ENCODE measurements at places on chromosomes 2 and 18.

- no peak for DNase-seq
These were observed 729.5 kb upstream of the LRRTM4 start for GRCh38 chr2:78251708-78252107.

DNA sequence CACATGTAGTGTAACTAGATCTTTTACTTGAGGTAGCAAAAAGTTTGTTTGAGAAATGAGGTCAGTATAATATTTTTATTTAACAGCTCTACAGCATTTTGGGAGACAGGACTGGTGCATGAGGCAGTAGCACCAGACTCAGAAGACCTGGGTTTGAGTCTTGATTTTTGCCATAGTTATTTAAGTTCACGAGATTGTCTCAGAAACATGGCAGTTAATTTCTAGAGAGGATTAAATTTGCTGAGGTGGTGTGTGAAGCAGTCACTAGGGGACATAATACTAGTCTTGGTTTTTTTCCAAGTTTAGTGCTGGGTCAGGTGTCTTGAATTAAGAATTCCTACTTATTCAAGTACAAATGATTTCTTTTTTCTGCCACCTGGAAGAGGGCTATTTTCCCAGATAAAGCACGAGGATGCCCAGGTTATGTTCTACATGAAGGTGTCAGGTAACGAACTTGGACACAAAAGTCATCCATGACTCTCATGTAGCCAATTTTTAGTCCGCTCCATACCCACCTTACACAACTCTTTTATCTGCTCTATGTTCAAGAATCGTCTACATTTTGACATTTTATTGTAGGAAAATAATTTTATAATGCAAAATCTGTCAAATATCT, 1.4 kb downstream of the MARCHF7 start:
- no peak for DNase-seq

DNA sequence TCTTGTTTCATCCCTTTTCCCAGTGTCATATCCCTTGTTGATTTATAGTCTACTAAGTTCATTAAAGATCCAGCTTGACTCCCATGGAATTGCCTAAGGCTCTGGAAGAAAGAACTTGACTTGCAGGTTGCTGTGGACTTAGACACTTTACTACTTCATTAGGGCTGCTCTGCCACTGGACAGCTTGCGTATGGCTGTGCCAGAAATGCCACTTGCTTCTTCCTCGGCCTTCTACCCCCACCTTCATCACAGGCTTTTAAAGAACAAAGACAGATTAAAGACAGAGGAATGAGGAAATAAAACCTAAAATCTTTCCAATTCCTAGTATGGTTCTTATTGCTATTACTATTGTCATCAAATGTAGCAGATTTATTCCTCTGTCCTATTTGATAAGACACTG, 591.7 kb downstream of the BCL11A start:
- no peak for DNase-seq

GRCh38 chr2:198036029-198036879, 231.9 kb downstream of the PLCL1 start:
- DNase-seq: no peak

DNA sequence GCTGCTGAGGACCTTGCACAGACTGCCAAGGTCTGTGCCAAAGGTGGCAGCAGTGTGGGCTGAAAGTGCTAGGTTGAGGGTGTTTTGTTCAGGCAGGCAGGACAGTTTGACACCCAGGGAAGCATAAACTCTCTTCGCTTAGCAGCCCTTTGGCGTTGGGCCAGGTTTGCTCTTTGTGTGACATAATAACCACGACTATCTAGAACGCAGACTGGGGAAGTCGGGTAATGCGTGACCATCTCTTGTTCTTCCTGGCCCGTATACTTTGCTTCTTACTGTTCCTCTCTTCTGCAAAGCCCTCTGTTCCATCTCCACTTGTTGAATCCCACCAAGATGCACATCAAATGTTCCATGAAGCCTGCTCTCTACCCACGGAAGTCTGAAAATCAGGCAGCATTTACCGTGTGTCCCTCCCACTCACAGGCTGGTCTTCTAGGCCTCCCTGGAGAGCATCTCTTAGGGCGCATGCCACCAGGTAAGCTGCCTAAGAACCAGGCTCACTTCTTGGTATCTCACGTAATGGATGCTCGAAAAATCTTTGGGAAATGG, 96.7 kb upstream of the LMAN1 start:
- no peak for DNase-seq

- no peak for DNase-seq
These were observed 243.7 kb upstream of the PXDN start for GRCh38 chr2:1988049-1988448.

GRCh38 chr18:7577706-7578105, 10.6 kb downstream of the PTPRM start:
- DNase-seq: no peak

- DNase-seq: no peak
These were observed 79.3 kb upstream of the IGFBP5 start for GRCh38 chr2:216774620-216775019.

DNA sequence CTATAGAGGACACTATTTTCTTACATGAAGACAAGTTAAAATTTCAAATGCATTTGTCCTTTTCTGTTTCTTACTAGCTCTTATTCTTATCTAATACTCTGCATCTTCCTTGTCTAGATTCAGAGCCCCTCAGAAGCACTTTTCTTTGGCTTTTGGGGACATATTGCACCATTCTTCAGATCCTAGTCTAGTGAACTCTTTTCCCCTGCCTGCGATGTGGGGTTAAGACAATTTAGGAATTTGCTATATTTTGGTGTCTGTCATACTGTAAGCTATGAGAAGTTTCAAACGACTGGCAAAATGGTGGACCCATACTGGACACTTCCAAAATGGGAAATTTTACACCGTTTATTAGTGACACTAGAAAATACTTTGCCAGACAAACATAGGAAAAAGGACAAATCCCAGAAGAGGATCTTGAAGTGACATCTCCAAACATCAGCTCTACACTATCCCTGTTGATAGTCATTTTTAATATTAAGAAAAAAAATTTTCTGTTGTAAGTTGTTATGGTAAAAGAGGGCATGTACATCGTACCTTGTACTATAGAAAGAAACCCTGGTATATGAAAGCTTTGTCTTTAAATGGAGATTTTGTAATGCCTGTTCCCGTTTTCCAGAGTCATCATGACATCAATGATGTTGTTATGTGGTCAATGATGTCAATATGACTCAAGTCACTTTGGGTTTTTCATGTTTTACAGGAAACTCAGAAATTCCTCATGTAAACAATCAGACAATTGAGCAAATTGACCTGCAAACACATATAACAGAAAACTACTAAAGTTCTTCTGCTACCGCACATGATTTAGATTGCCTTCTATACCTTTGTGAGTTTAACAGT, 4.4 kb upstream of the KYNU start:
- no peak for DNase-seq

DNA sequence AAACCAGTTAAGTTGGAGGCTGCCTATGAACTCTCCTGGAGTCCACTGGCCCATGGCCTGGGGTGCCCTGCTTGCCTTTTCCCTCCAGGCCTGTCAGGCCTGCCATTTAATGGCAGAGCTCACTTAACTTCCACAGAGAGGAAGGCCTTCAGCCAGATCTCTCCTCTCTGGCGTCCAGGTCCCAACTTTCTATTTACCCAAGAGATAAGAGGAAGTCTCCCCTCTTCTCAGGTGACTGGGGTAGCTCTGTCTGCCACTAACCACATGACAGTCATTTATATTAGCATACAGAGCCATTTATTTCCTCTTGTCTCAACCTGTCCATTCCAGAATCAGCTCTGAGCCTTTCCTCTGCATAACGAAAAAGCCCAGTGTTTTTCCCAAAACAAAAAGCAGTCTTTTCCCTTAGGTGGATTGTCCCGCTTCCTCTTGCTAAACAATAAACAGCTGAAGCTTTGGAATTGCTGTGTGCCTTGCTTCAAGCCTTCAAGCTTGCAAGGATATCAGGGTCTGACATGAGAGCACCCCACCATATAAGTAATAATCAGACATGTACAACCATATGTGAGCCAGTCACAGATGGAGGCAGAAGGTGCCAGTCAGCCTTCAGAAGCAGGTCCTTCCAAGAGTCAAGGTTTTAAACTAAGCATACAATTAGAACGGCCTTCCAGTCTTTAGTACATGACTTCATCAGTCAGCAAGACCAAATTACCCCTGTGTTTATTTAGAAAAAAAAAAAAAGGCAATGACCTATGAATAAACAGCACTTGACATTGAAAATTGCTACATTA, 71.2 kb upstream of the STPG4 start:
- no peak for DNase-seq

GRCh38 chr2:234565201-234565600, 68.3 kb upstream of the ARL4C start:
- no peak for DNase-seq

- no peak for DNase-seq
These were observed 11.5 kb upstream of the IL1A start for GRCh38 chr2:112795774-112796173.

DNA sequence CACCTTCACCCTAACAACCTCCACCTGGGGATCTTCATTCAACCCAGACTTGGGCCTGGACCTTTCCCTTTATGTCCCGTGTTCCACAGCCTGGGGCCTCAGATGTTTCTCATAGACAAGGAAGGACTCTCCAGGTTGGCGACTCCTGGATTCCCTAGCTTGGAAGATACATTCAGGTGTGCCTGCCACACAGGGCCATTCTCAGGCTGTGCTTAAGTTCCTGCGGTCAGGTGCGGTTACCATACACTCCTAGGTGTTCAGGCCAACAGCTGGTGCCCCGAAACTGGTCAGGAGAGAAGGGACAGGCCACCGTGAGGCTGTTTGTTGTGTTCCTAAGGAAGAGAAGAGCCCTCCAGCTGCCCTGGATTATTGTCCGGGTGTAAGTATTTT, 15.6 kb downstream of the SLC4A3 start:
- no peak for DNase-seq

GRCh38 chr18:12234451-12235190, 19.5 kb upstream of the CIDEA start:
- no peak for DNase-seq

DNA sequence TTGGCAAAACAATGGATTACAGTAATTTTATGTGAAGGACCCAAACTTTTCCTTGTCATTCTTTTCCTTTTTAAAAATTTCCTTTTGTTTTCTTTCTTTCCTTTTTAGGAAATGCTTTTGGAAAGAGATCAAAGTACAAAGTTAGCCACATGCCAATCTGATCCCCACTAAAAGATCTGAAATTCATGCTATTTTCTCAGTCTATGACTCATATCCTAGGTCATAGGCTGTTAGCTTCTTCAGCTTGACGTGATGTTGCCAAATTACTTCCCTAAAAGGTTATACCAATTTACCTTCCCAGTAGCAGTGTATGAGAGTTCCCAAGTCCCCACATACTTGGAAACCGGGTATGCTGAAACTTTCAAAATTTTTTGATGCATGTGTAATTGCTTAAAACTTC, 355.3 kb downstream of the INSIG2 start:
- no peak for DNase-seq

GRCh38 chr2:41460661-41461060, 587.2 kb upstream of the PKDCC start:
- no peak for DNase-seq

GRCh38 chr2:20929721-20930120, 106.8 kb upstream of the LDAH start:
- no peak for DNase-seq

DNA sequence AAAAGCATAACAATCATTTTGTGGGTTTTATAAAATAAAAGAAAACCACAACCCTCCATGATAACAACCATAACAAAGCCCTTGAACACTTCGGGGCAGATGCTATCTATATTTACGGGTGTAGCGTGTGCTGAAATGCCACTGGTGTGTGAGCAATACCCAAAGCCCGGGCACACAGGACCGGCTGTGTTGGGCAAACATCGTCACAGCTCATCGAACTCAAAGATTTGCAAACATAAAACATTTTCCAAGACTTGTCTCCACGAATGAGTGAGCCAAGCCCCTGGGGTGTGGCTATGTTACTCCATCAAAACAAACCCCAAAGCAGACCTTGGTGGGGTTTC, 290.2 kb downstream of the LPIN1 start:
- DNase-seq: no peak

DNA sequence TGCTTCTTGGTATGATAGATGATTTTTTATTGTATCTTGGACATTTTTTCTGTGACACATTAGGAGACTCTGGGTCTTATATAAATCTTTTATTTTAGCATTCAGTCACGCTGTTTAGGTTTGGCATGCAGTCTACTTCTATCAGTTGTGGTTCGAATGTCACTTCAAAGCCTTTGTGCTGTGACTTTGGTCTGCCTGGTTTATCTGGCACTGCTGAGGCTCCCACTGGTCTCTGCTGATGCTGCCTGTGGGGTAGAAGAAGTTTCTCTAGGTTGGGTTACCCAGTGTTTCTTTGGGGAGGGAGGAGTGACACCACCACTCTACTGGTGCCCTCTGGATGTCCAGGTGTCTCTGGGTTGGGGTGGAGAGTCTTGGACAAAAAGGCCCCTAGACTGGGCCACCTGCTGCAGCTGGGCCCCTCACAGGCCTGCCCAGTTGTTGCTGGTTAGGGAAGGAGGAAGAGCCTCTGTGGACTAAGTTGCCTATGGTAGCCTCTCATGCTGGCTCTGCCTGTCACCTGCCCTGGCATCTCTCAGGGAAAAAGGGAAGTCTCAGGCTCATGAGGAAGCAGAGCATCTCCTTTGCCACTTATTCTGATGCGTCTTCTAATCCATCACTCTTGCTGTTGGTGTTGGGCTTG, 115.4 kb upstream of the HS6ST1 start:
- no peak for DNase-seq

GRCh38 chr2:219401606-219402005, 13.9 kb upstream of the DNPEP start:
- DNase-seq: no peak

DNA sequence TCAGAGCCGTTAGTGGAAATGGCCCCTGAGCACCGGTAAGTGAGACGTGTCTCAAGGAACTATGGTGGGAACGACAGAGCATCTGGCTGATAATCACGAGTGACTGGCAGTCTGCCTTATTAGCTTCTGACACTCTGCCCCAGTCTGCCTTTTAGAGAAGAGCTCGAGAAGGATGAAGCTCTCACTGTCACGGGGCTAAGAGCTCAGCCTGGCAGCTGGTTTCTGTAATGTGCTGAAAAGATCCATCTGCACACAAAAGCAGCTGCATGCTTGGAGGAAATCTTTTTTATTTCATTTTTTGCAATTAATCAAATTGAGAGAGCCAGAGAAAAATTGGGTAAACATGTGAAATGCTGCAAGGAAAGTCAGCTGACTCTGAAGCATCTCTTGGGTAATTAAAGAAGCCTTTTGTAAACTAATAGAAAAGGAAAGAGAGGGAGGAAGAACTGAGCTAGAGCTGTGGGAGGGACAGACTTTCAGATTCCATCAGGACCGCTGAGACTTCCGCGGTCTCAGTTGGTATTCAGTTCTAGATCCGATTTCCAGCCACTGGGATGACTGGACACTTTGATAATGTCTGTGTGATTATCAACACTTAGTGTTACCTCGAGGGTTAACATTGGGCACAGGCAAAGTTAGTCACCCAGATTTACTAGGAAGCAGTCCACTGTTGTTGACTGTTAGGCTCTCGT, 24.4 kb downstream of the MBP start:
- no peak for DNase-seq

All from stimulated activated CD4-positive, alpha-beta T cell treated with anti-CD3 and anti-CD28 coated beads, Interleukin-12 subunit alpha, Interleukin-12 subunit beta, amount 100 ng/mL, for 24 hours (primary cell).